ENCODE measurements at places on chromosomes 16 and 17.

GRCh38 chr16:69937465-69937951, 13.6 kb upstream of the CLEC18A start:
- DNase-seq: no peak

- DNase-seq: no peak
These were observed 47.9 kb downstream of the TOX3 start for GRCh38 chr16:52499060-52499440.

DNA sequence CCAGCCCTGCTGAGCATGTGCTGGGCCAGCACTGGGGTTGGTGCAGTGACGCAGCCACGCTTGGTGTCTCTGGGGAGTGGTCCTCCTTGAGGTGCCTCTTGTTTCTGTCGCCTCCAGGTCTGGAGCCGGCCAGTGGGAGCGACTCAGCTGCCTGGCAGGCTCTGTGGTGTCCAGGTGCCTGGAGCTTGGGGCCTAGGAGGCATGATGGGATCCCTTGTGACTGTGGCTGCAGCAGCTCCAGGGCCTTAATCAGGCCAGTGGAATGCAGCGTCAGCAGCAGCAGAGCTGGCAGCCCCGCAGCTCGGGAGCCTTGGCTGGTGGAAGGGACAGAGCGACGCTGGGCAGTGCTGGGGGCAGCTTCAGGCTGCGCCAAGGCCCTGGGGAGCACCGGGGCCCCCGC, 74.7 kb upstream of the CIBAR2 start:
- no peak for DNase-seq

DNA sequence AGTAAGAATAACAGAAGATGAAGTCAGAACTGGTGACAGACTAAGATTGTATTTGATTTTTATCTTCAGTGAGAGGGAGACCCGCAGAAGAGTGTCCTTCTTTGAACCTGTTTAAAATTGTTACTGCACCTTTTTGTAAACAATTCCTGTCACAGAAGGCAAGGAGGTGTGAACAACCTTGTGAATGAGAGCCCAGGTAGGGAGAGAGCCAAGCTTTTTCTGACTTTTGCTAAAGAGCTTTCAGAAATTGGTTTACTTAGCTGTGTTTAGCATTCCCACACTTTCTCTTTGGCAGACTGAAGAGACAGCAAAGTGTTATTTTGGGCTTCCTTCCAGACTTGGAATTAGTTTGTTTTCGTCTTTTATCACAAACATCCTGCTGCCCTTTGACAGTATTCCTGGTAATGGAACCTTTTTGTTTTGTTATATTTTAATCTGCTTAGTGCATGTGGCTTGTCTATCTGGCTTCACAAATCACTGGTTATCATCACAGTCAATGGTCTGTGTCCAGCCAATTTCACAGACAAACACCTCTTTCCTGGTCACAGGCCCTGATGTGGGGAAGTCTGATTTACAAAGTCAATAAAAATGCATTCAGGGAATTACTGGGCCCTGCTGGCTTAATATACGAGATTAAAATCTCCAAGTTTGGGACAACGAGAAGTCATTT, 85.7 kb upstream of the HS3ST2 start:
- no peak for DNase-seq

- DNase-seq: no peak
These were observed 207.5 kb downstream of the CDH13 start for GRCh38 chr16:82834151-82834815.

DNA sequence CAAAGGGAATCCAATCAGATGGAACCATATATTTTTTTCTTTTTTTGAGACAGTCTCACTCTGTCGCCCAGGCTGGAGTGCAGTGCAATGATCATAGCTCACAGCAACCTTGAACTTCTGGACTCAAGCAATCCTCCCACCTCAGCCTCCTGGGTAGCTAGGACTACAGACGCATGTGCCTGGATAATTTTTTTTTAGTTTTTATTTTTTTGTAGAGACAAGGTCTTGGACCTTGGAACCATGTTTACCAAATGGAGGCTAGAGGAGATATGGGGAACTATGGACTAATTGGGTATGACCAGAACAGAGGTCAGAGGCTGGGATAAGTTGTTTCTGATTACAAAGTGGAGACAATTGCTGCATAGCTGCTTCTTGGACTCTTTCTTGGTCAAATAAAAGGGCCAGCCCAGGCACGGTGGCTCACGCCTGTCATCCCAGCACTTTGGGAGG, 41.2 kb upstream of the ADCY9 start:
- DNase-seq: no peak

DNA sequence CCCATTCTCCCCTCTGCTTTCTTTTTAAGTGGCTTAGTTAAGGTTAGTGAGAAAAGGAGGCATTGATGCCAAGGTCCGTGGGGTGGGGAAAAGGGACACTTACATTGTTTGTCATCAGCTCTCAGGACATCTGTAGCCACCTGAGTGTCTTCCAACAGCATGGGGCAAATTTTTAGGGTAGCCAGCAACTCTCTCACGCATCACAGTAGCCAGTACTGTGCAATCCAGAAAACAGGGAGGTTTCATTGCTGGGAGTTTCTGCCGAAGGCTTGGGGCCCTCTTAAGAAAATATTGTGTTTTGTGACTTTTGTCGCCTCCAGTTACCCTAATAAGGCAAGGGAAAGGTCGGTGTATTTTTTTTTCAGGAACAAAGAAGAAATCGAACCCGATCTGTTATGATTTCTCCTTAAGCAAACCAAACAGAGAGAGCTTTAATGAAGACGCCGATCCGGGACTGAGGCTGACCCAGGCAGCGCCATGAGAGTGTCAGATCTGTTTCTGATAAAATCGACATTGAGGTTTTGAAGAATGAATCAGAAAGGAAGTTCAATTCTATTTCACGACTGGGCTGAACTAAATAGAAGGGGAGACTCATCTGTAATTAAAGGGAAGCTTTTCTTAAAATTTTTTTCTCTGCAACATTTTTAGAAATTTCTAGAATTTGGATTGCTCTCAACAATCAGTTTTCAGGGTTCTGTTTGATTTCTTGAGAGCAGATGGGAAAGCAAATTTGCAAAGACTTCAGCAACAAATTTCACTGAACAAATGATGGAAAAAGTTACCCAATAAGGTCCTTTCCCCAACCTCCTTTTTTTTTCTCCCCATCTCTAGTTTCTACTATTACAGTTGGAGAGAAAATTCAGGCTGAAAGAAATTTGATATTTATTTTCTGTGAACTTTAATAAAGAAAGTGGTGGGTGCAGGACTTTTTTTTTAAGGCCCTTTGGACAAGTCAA, 144.7 kb upstream of the IRX3 start:
- DNase-seq: no peak

DNA sequence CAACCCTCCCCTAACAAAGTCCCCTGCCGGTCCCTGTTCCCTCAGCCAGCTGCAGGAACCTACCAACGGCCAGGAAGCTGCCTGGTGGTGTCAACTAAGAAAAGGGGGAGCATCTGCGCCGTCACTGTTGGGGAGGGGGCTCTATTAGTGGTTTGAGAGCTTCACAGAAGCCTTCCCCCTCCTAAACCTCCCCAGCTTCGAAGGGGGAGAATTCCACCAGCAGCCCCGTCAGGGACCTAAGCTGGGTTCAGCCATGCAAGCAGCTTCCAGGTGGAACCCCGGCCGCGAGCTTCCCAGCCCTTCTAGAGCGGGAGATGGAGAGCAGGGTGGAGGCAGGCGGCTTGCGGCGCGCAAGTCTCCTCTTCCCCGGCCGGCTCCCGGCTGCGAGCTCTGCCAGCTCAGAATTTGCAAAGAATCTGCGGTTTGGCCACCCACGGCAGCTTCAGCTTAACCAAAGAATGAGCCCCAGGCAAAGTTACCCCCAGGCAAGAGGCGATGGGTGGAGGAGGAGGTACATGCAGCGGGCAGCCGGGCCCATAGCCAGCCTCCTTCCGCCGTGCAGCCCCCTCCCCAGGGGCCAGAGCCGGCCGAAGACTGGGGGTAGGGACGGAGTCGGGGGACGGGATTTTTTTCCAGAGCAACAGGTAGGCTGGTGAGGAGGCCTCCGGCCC, 33.7 kb downstream of the DDX19A start:
- peak; percentile 81 for DNase-seq
